ENCODE measurements at places on chromosomes 13 and 19.

DNA sequence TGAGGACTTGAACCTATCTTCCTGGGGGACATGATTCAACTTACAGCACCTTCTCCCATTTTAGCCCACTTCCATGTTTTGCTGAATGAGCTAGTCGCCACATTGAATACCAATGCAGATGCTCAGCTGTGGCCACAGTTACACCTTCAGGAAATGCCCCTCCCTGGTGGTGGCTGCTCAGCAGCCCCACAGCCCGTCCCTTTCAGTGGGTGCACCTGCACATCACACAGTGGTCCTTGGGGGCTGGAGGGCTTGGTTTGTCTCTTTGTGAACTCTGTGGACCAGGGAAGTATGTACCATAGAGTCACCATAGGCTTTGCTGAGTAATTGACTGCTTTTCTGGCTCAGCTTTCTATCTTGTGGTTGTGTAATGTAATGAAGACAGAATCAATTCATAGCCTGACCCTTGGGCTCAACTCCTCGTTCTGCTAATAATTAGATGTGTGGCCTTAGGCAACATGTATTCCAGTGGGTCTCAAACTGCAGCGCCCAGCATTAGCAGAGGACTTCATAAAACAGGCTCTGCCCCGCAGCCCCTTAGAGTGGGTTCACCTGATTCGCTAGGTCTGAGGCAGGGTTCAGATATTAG, 48.1 kb upstream of the FARP1 start:
- DNase-seq = no peak

DNA sequence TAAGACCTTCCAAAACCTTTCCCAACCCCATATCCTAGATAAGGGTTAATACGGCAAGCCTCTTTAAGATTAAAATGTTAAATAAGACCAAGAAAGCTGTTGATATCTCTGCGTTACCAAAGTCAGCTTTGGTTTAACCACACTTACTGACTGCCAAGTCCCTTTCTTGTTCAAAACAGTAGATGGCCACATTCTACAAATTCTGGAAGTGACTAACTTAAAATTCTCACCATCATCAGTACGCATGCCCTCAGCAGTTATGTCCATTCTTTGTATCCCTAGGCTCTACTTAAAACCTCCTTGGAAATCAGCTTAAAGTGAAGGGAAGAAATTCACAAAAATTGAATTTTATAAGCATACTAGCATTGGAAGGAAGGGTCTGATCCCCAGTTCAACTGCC, 23.6 kb downstream of the SOHLH2 start:
- DNase-seq = no peak

- DNase-seq = no peak
These were observed 24.4 kb upstream of the DOCK9 start for GRCh38 chr13:99002172-99002710.

- DNase-seq = no peak
These were observed 156.1 kb downstream of the NUFIP1 start for GRCh38 chr13:44833139-44833538.

GRCh38 chr13:51995677-51996551, 15.3 kb downstream of the ATP7B start:
- peak; percentile 71 for DNase-seq

DNA sequence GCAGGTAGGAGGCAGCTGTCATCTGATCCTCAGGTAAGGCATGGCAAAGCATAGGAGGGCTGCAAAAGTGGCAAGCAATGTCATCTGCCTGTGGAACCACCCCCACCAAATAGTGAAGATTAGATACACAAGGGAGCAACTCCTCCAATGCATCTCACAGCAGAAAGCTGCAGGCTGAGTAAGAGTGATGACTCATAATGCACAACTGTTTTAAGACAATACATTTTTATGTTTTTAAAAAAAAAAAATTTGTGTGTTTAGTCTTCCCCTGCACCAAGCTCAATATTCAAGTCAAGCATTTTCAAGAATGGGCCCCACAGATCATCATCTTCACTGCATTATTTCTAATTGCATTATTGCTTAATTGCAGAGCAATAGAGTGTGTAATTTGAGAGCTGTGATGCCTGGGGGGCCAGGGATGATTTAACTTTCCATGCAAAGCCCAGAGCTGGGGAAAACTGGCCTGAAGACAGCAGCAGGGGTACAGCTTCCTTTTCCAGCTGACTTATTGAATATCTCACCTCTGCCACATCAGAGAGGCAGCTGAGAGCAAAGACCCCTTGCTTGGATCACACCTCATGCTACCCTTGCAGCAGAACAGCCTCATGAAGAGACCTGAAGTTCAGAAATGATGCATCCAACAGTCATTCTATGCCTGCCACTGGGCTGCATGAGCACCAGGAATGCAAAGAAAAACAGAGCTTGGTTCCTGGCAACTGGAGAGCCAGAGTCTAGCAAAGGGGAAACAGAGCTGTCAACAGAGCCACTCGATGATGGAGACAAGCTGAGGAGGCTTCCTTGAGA, 22.7 kb upstream of the POP4 start:
- DNase-seq = no peak

DNA sequence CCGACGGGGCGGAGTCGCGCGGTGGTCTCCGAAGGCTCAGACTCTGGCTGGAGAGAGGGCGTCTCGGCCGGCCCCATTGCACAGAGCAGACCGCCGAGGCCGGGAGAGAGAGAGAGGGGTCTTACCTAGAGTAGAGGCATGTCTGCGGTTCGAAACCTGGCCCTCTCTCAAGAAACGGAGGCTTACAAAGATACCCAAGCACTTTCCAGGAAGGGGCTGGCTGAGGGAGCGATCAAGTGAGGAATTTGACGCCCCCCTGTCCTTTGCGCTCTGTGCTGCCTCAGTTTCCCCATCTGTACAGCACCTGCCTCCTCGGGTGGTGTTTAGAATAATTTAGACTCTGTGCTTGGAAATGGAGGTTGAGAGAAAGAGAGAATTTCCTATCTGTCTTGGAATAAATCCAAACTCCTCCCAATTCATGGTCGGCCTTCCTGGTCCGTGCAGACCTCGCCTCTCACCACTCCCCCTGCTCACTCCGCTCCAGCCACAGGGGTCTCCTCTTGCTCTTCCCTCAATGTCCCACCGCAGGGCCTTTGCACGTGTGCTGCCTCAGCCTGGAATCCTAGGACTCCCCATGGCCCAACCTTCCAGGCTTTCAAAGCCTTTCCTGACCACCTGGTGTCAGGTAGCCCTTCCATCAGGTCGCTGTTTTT, 658 bp upstream of the ISOC2 start:
- DNase-seq = peak; percentile 12

DNA sequence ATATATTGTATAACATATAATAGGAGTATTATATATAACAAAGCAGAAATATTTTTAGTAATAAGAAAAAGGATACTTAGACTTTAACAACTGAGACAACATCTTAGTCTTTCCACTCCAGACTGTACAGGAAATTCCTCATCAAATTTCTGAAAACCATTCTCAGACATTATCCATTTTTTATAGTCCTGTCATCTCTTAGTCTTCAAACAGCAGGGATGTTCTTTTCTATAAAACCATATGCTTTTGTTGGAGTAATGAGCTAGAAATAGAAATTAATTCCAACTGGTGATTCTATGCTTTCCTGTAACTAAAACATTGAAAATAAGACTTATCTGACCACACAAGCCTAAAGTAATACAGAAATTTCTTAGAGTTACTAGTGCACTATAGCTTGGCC, 82.2 kb upstream of the CSNK1A1L start:
- no peak for DNase-seq

- no peak for DNase-seq
These were observed 15.2 kb downstream of the ZSCAN5C start for GRCh38 chr19:56217039-56217949.

GRCh38 chr19:28646629-28647028, 566.3 kb downstream of the UQCRFS1 start:
- DNase-seq = no peak

GRCh38 chr13:27622102-27622820, 569 bp downstream of the POLR1D start:
- DNase-seq = peak; percentile 3

DNA sequence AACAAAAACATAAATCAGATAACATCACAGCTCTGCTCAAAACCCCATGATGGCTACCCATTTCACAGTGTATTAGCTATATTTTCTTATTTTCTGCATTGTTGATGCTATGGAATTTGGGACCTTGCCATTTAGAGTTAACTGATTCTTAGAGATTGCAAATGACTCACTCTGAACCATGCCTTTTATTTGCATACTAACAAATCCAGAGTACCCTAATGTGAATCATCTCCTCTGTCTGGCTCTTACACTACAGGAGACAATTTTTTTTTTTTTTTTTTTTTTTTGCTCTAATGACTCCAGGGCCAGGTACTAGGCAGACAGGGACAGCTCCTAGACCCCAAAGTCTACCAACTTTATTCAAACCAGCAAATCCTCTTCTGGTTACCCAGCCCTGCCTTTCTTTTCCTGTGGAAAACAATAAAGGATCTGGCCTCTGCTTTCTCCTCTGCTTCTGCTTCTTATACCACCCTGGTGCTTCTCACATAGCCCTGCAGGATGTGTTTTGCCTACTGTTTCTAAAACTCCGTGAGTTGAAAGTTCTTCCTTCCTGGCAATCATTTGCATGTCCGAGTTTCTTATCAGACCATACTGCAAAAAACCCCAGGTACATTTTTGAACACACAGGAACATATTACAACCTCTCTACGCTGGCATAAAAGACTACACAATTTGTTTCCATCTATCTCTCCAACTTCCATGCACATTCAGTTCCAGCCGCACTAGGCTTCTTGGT, 10.6 kb upstream of the ZNF460 start:
- no peak for DNase-seq

DNA sequence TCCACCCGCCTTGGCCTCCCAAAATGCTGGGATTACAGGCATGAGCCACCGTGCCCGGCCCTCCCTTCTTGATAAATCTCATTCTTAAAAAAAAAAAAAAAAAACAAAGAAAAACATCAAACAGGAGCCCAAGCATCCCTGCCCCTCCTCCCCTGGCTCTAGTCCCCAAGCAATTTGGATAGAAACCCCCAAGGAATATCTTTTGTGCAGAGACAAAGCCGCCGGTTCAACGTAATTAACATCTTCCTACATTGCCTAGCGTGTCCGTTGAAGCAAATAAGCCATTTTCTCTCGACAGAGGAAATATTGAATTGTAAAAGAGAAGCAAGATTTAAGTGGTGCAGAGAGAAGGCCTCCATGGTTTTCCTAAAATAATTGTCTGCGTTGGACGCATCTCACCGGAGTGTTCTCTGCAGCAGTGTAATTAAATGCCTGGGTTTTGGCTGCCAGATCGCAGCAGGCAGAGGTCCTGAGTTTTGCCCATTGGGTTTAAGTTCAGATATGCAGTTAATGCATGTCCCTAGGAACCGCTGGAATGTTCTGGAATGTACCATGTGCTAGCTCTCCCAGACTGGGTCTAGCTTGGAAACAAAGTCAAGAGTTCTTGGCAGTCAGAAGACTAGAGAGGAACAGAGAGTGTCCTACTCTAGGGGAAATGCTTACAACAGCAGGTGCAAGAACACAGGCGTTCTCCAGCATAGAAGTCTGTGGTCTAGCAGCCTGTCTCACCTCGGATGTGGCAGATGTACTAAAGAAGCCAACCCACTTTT, 30.8 kb downstream of the PIN1 start:
- DNase-seq = no peak

- DNase-seq = no peak
These were observed 18.5 kb downstream of the POU2F2 start for GRCh38 chr19:42113641-42114348.

- no peak for DNase-seq
These were observed 149.2 kb downstream of the MIPEP start for GRCh38 chr13:23740002-23740401.

DNA sequence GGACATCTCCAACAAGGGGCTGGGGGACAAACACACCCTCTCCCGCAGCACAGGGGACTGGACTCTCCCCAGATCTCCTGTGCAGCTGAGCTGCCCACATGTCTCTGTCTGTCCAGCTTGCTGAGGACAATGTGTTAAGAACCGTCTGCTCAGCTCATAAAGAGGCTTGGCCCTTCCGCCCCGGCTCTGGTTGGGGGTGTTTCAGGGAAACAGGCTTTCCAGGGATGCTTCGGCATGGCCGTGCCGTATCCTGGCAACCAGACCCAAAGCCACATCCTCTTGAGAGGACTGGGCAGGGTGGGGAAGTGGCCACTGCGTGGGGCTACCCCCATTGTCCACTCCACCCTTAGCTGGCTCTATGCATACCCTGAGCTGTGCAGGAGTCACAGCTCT, 41.1 kb upstream of the CHST8 start:
- no peak for DNase-seq

DNA sequence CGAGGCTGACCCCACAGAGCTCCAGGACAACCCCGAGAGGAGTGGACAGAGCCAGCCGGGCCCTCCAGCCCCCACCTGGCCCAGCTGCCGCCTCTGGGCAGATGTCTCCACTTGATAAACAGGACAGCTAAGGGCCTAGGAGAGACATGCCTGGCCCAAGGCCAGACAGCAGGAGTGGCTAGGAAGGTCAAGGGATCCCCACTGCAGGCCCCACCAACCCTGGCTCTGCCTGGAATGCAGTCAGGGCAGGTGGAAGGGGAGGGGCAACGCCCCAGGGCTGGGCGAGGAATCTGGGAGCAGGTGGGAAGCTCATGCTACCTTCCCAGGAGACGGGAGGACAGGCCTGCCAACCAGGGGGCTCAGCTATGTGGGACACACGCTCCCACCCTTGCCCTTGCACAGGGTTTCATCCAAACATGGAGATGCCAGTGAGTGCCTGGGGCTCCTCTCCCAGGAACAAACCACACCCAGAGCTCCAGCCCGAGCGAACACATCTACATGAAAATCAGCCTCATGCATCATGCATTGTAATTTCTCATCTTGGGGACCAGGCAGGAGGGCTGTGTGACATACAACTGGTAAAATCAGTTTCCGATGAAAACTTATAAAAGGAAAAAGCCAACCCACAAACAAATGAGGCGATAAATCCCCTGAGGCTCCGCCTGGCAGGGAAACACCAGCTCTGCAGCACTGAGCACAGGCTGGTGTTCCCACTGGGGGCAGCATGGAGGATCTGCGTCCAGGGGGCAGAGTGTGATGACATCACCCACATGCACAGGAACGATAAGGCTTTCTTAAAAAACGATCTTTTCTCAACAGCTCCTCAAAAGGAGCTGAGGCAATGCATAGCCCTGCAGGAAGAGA, 25.0 kb downstream of the SH3GL1 start:
- peak; percentile 45 for DNase-seq

GRCh38 chr19:52170863-52171320, 529 bp downstream of the ZNF836 start:
- DNase-seq = no peak

GRCh38 chr13:44487989-44488388, 88.1 kb downstream of the TSC22D1 start:
- no peak for DNase-seq

Data from Kasumi-1 (cell line).